ENCODE measurements at places on chromosomes 12 and 14.
A peak's percentile ranks its signal among the peaks of the same experiment; 100 is the strongest.

- peak; percentile 51 for ATAC-seq
These were observed 98.9 kb downstream of the PRKCH start for GRCh38 chr14:61420326-61420725.

GRCh38 chr12:6606331-6607131, 648 bp downstream of the CHD4 start:
- peak; percentile 29 for ATAC-seq

- no peak for ATAC-seq
These were observed 328.6 kb downstream of the MDGA2 start for GRCh38 chr14:47346849-47347248.

DNA sequence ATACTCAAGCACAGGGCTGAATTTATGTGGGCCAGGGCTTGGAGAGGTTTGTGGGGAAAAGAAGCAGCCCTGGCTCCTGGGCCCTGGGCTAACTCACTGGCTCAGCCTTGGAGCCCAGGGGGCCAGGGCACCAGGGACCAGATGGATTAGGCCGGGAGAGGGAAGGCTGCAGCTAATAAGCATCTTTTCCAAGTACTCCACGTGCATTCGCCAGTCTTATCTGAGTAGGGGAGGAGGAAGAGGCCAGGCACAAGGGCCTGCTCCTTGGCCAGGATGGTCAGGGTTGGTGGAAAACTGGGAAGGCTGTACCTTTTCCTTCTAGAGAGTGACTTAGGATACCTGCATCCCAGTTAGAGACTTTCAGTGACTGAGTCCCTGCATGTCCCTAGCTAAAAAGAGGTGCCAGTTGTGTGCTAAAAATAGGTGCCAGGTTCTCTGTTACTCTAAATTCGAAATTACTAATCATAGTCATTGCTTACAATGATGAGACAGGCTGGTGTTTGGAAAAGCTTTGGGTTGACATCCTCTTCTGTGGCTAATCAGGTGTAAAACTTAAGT, 1.3 kb downstream of the GLRX5 start:
- no peak for ATAC-seq

- no peak for ATAC-seq
These were observed 123.3 kb downstream of the PAPOLA start for GRCh38 chr14:96625426-96625985.

GRCh38 chr12:26380897-26381296, 185.5 kb downstream of the SSPN start:
- ATAC-seq = no peak

- ATAC-seq = no peak
These were observed 971.3 kb upstream of the TMEM132C start for GRCh38 chr12:127295630-127296029.

- ATAC-seq = peak; percentile 47
These were observed 992 bp downstream of the DNAH10 start for GRCh38 chr12:123763093-123763492.

GRCh38 chr12:65305346-65305950, 27.0 kb downstream of the MSRB3 start:
- ATAC-seq = no peak

DNA sequence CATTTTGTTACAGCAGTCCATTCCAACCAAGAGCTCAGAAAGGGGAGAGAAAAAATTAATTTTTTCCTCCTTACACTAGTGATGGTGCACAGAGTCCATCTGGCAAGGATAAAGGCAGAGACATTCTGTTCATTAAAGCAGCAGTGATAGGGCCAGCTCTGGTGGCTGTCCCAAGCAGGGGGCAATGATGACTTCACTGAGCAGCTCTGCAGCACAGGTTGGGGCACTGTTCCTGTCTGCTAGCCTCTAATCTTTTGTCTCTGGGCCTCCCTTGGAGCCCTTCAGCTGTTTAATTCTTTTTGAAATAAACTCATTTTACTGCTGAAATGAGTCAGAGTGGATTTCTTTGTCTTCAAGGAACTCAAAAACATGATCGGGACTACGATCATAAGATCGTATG, 200.9 kb upstream of the PLXNC1 start:
- no peak for ATAC-seq

- no peak for ATAC-seq
These were observed 334.1 kb upstream of the MIS18BP1 start for GRCh38 chr14:45587142-45587541.

- ATAC-seq = no peak
These were observed 1.4 kb downstream of the FZD10 start for GRCh38 chr12:130163461-130164215.

DNA sequence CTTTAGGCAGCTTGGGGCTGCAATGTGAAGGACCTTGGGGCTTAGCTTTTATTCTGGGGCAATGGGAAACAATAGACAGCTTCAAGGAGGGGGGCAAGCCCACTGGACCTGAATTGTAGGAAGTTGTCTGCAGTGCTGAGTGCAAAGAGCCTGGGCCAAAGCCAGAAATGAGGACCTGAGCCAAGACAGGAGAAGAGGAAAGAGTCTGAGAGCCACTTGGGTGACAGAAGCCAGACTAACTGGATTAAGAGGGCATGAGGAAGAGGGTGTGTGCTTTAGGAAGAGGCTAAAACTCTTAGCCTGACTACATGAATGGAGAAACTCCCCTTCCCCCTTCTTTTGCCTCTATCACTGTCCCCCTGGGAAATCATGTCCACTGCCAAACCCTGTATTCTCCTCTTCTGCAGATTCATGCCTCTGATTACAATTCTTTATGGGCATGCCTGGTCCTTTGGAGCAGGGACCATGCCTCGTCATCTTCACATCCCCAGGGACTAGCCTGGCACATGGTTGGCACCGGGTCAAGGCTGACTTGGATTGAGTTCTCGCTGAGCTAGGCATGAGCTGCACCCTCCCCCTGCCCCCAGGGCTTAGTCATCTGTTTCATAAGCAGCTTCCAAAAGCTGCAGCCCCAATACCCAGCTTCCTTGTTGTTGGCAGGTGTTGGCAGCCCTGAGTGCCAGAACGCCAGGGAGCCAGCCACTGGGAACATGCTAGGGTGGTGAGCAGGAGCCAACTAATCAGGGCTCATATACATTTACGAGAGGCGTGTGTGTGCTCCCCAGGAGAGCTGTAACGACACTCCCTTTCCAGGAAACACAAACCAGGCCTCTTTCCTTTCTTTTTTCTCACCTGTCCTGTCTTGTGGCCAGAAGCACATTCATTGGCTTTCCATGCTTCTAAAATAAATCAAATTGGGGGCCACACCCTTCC, 27.7 kb upstream of the JDP2 start:
- ATAC-seq = peak; percentile 97

DNA sequence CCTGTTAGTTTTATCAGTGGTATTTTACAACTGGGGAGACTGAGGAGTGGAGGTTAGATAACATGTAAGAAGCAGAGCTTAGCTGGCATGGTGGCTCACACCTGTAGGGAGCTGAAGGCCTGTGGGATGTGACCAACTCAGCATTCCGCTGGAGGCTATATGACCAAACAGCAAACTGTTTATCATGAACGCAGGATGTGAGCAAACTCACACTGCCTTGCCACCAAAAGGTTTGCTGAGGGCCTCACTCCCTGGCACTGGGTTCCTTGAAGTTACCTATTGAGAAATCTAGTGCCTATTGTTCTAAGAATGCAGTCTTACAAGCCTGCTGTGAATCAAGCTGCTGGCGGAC, 23.4 kb downstream of the JKAMP start:
- ATAC-seq = no peak

DNA sequence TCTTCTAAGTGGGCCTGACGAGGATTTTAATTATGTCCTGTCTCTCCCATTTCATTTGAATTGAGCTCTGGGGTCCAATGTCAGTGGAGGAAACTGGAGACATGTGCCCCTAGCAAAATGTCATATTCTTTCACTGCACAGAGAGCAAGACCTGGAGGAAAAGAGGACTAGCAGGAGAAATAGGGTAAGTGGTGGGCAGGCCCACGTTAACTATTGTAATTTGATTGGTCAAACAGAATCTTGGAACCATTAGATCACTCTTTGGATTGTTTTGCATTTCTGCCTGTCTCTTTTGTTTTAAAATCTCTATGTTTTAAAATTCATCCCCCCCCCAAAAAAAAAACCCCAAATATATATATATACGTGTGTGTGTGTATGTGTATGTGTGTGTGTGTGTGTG, 113.9 kb upstream of the PELI2 start:
- ATAC-seq = no peak

DNA sequence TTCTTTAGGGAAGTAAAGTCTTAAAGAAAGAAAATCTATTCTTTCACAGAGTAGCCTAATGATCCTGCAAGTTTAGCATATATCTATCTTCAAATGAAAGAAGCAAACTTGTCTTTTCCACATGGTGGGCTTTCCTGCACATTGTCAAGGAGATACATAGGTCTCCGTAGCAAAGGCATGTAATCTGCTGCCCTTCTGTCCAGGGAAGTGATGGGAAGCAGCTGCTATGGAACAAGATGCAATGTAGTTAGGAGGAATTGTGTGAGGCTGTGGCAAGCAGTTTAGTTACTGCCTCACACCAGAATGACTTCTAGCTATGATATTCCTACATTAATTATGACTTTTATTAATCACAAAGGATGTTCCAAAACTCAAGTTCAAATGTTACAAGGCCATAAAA, 174.4 kb downstream of the PDZRN4 start:
- ATAC-seq = no peak

DNA sequence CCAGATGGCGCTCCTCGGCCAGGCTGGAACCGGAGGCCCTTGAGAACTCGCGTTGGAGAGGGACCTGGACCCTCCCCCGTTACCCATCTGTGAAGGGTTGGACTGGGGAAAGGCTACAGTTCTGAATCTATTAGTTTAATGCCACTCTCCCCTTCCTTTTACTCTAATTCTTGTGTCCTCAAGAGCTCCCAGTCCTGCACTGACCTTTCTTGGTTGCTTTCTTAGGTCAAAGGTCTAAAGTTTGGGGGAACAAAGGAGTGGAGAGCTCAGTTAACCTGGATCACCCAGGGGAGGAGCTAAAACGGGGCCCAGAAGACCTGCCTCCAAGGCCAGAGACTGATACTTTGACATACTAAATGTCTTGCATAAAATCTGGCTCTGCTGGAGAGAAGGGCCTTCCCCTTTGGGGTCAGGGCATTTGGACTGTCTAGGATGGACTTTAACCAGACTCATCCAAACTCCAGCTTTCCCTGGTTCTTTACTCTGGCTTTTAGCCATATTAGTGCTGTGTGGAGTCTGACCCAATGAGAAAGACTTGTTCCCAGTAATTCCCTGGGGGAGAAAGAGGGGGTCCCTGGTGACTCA, 923 bp upstream of the MLF2 start:
- no peak for ATAC-seq

DNA sequence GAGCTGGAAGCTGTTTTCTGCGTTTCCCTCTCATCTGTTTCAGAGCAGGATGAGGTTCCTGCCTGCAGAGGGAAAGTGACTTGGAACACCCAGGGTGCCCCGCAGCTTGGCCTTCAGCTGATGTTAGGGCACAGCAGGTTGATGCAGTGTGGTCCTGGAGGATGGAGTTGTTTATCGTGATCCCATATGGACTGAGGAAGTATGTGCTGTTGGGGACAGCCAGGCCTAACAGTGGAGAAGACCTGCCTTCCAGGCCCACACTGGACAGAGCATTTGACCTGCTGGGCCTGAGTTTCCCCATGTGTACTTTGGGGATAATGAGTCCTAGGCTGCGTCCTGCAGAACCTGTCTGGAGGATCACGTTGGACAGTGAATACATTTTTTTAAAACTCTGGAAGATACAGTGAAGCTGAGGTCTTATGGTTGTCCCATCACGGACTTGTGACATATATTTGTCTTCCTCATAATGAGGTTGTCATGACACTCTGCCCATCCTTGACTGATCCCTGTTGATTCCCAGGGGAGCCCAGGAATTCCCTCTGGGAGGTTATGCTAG, 12.8 kb downstream of the SERPINA1 start:
- no peak for ATAC-seq

DNA sequence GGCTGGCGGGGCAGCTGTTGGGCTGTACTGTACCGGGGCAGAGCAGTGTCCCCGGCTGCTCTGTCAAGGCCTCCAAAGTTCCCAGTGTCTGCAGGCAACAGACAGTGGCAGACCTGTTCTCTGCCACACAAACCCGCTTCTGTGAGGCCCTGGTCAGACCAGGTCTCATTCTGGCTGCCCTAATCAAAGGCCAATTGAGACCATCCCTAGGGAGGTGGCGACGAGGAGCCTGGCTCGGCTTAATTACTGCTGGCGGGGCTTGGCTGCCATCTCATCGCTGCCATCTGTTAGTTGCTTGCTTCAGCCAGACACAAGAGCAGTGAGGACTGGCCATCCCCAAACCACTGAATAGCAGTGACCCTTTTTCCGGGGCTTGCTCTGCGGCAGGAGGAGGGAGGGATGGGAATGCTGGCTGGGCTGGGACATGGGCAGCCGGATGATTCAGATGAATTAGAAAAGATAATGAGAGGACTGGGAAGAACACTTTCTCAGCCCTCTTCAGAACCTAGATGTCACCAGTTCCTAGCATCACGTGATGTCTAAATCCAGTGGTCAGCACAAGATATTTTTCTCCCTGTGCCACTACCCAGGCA, 24.5 kb downstream of the ERG28 start:
- ATAC-seq = no peak

GRCh38 chr12:116959845-116960514, 49.2 kb downstream of the FBXW8 start:
- no peak for ATAC-seq

- ATAC-seq = no peak
These were observed 11.9 kb downstream of the NPAS3 start for GRCh38 chr14:32950584-32950983.

DNA sequence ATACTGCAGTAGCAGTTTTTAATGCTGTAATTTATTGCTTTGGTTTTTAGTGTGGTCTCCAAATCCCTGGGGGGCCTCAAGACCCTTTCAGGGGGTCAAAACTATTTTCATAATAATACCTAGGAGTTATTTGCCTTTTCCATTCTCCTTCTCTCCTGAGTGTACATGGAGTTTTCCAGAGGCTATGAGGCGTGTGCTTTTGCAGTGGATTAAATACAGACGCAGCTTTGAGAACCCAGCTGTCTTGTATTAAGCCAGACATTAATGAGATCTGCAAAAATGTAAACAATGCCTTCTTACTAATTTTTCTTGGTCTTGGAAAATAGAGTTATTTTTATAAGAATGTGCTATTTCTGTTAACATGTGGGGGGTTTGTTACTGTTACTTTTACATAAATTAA, 68.6 kb downstream of the SLC25A47 start:
- no peak for ATAC-seq

DNA sequence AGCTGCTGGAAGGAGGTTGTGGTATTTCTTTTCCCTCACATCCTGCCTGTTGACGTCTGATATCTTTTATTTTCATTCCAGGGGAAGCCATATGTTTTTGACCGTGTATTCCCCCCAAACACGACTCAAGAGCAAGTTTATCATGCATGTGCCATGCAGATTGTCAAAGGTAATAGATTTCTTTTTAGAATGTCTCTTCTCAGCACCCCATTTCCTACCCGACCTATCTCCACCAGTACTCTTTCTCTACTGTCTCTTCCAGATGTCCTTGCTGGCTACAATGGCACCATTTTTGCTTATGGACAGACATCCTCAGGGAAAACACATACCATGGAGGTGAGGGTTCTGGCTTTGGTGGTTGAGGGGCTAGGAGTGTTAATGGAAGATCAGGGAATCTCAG, 13.5 kb downstream of the KIF5A start:
- ATAC-seq = no peak

DNA sequence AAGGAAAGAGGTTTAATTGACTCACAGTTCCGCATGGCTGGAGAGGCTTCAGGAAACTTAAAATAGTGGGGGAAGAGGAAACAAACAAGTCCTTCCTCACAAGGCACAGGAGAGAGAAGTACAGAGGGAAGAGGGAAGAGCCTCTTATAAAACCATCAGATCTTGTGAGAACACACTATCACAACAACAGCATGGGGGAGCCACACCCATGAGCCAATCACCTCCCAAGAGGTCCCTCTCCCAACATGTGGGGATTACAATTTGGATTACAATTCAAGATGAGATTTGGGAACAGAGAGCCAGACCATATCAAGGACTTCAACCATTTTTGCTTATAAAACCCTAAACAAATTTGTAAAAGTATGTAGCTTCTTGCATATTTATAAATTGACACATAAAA, 45.8 kb downstream of the SLCO1C1 start:
- ATAC-seq = no peak
